ENCODE measurements at places on chromosomes 16 and 17. TPM values are rescaled to one million over a fixed set of nuclear protein-coding genes. Genes with fewer than 3 reads are reported as not detected.
A peak's percentile ranks its signal among the peaks of the same experiment; 100 is the strongest.

GRCh38 chr17:62649570-62649969 is 22.1 kb downstream of the MRC2 start:
- no peak for DNase-seq

DNA sequence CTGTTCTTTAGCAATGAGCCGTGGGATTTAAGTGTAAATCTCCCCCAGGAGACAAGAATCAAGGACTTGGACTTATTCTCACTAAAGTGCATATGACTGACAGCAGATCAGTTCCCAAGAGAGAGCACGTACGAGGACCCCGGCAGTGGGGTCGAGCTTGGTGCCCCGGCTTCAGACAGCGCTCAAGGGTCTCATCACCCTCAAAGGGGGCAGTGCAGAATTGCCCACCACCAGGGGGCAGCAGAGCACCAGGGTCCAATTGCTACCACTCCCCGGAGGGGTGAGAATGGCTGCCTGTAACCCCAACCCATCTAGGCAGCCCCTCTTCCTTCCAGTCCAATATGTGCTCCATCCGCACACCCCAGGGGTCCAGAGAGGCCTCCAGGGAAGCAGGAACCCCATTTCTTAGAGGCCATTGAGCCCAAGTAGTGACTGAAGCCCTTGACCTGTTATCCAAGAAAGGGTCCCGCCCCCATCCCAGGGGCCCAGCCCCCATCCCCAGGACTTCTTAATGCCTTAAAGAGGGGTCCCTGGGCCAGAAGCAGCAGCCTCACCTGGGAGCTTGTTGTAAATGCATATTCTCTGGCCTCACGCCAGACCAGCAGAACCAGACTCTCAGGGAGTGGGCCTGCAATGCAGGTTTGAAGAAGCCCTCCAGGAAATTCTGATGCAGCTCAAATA is 86.1 kb downstream of the ZDHHC7 start:
- DNase-seq, result peak; percentile 83

- DNase-seq, result peak; percentile 26
Measured at GRCh38 chr17:83196024-83196365, 116.6 kb downstream of the METRNL start.

- no peak for DNase-seq
Measured at GRCh38 chr16:48291303-48291702, 44.0 kb upstream of the ABCC11 start.

GRCh38 chr16:87288753-87289362 is 28.3 kb downstream of the C16orf95 start:
- DNase-seq, result no peak

- DNase-seq, result no peak
Measured at GRCh38 chr17:66775271-66775670, 59.6 kb upstream of the CACNG5 start.

- DNase-seq, result peak; percentile 85
Measured at GRCh38 chr17:12789481-12790248, at the start of gene ARHGAP44. TSS of gene ARHGAP44 (plus strand) at chr17:12789498. CDS start at chr17:12789839, 341 bp downstream.

DNA sequence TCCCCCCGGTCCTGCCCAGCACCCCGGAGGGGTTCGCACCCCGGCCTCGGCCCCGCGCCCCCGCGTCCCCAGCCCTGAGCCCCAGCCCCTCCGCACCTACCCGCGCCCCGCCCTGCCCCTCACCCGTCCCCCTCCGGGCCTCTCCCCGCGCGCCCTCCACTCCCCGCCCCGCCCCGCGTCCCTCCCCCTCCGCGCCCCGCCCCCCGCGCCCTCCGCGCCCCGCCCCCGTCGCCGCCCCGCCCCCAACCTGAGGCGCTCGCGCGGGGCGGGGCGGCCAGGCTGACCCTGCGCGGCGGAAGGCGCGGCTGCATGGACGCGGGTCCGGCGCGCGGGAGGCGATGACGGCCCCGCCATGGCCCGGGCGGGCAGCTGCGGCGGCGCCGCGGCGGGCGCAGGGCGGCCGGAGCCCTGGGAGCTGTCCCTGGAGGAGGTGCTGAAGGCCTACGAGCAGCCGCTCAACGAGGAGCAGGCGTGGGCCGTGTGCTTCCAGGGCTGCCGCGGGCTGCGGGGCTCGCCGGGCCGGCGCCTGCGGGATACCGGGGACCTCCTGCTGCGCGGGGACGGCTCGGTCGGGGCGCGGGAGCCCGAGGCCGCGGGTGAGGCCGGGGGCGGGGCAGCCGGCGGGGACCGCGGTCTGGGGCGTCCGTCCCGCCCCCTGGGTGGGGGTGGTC is at the start of gene SPIRE2:
Gene SPIRE2, plus strand, starts transcription at position 277 of the 671 bp plus-strand sequence. Its CDS starts 76 bp downstream, at position 353.
- peak; percentile 88 for DNase-seq

DNA sequence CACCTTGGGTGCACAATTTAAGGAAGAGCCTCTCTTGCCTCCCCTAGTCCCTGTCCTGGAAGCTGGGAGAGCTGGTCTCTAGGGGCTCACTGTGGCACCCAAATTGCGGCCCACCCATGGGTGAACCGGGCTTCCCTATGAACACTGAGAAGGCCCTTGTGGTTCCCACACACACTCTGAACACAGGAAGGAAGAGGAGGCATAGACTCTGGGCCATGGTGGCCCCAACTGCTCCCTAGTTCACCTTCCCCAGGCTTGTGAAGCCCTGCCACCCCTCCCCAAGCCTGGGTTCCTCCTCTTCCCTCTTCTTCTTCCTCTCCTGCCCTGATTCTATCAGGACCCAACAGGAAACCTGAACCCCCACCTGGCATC is 10.5 kb downstream of the SREBF1 start:
- no peak for DNase-seq

IGSF6 gene
- 2.4 TPM for total RNA-seq

CSHL1 gene
- total RNA-seq, result not detected
